ENCODE measurements at places on chromosomes 5 and 9.

DNA sequence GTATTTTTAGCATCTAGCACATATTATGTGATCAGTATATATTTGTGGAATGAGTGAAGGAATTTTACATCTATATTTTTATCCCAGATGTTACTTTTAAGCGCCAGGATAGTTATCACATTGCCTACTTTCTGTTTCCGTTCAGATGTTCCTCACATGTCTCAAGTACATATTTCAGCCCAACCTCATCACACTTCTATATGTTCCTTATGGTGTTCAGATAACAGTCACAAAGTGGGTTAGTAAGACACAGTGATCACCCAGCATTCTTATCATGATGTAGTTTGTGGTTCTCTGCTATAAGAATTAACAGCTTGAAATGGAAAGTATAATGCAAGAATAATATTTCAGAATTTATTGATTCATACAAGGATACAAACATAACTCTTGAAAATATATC is 170.0 kb upstream of the RASA1 start:
- no peaks in the 10 kb centered on the region for H3K4me1 ChIP-seq
- H3K4me3 ChIP-seq, result no peak overlapping the region
- no peak for DNase-seq
- no peak overlapping the region for H3K27ac ChIP-seq
- H3K27me3 ChIP-seq, result no peaks in the 10 kb centered on the region
- H3K36me3 ChIP-seq, result no peaks in the 10 kb centered on the region

GRCh38 chr5:179147991-179148702 is 88.0 kb downstream of the ZNF354C start:
- no peaks in the 10 kb centered on the region for H3K27me3 ChIP-seq
- H3K4me1 ChIP-seq, result peaks cover 17% of the 10 kb centered on the region
- DNase-seq, result no peak
- no peak overlapping the region for H3K27ac ChIP-seq
- H3K4me3 ChIP-seq, result no peak overlapping the region

GRCh38 chr9:130579738-130580463 is 524 bp downstream of the FUBP3 start:
- DNase-seq, result no peak
- peaks cover 29% of the 10 kb centered on the region for H3K4me1 ChIP-seq
- H3K36me3 ChIP-seq, result peaks cover 16% of the 10 kb centered on the region
- peak overlapping the region; percentile 97 for H3K4me3 ChIP-seq
- no peaks in the 10 kb centered on the region for H3K27me3 ChIP-seq
- H3K27ac ChIP-seq, result peak overlapping the region; percentile 68

GRCh38 chr5:136198453-136198852 is 5.5 kb upstream of the SMIM32 start:
- H3K4me1 ChIP-seq, result no peaks in the 10 kb centered on the region
- no peak for DNase-seq
- peaks cover 11% of the 10 kb centered on the region for H3K27me3 ChIP-seq
- no peak overlapping the region for H3K27ac ChIP-seq
- H3K4me3 ChIP-seq, result no peak overlapping the region
- no peaks in the 10 kb centered on the region for H3K36me3 ChIP-seq

- H3K4me3 ChIP-seq, result peak overlapping the region; percentile 63
- peaks cover 40% of the 10 kb centered on the region for H3K4me1 ChIP-seq
- H3K36me3 ChIP-seq, result peaks cover 16% of the 10 kb centered on the region
- DNase-seq, result peak; percentile 26
- H3K27ac ChIP-seq, result peak overlapping the region; percentile 99
- no peaks in the 10 kb centered on the region for H3K27me3 ChIP-seq
Measured at GRCh38 chr5:134873494-134873893, 677 bp upstream of the TXNDC15 start.

- no peaks in the 10 kb centered on the region for H3K27me3 ChIP-seq
- peaks cover 7% of the 10 kb centered on the region for H3K4me1 ChIP-seq
- no peak overlapping the region for H3K4me3 ChIP-seq
- no peak overlapping the region for H3K27ac ChIP-seq
- no peak for DNase-seq
- no peaks in the 10 kb centered on the region for H3K36me3 ChIP-seq
Measured at GRCh38 chr5:168382421-168382820, 91.0 kb downstream of the WWC1 start.

- H3K4me3 ChIP-seq, result no peak overlapping the region
- no peak for DNase-seq
- no peak overlapping the region for H3K27ac ChIP-seq
- no peaks in the 10 kb centered on the region for H3K27me3 ChIP-seq
- H3K4me1 ChIP-seq, result no peaks in the 10 kb centered on the region
Measured at GRCh38 chr5:149849966-149850910, 94.4 kb downstream of the PDE6A start.

DNA sequence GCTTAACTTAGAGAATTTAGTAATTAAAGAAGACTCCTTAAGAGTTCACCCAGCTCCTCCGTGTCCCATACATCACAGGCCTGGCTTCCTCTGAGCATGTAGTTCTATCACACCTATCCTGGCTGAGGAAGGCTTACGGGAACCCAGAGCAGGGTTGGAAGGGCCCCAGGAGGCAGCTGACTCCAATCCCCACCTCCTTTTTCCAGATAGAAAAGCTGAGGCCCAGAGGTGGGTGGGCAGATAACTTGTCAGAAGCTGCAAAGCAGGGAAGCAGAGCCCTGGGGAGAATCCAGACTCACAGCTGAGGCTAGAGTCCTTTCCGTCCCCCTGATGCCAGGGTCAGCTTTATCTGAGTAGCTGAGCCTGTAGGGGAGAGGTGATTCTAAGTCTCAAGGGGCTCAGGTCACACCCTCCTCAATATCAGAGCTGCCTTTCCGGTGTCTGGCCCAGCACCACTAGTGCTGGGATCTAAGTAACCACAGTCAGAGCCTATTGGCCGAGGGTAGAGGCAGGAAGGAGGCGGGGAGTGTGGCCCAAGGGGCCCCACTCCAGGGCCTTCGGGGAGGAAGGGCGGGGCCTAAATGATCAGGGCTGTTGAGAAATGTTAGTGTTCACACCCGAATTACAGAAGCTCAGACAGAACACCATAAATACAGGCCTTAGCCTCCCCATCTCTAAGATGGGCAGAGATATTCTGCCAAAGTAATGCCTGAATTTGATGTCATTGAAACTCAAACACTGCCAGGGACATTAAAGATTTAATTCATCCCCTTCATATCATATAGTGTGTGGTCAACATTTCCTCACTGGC is 9.9 kb downstream of the CCDC69 start:
- H3K27me3 ChIP-seq, result no peaks in the 10 kb centered on the region
- H3K36me3 ChIP-seq, result peaks cover 62% of the 10 kb centered on the region
- peak overlapping the region; percentile 85 for H3K4me3 ChIP-seq
- DNase-seq, result peak; percentile 97
- peak overlapping the region; percentile 100 for H3K27ac ChIP-seq
- H3K4me1 ChIP-seq, result peaks cover 77% of the 10 kb centered on the region

GRCh38 chr5:140322751-140323731 is 20.1 kb upstream of the PFDN1 start:
- no peaks in the 10 kb centered on the region for H3K36me3 ChIP-seq
- no peak for DNase-seq
- H3K4me3 ChIP-seq, result no peak overlapping the region
- no peak overlapping the region for H3K27ac ChIP-seq

DNA sequence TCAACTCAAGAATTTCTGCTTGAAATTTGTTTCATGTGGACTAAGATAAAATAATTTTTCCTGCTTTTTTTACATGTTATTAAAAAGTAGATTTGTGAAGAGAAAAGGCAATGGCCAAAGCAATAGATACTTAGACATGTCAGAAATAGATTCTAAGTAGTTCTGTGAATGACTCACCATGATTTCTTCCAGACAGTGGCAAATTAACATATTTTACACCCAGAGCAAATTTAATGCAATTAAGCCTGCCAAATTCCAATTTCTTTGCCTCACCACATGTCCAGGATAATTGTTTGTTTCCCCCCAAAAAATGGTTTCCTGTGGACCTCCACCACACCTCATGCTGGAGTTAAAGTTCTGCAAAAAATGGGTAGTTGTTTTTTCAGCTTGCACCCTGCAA is 651.4 kb downstream of the CETN3 start:
- H3K36me3 ChIP-seq, result no peaks in the 10 kb centered on the region
- no peaks in the 10 kb centered on the region for H3K4me1 ChIP-seq
- H3K27me3 ChIP-seq, result no peaks in the 10 kb centered on the region
- DNase-seq, result no peak
- H3K27ac ChIP-seq, result no peak overlapping the region

DNA sequence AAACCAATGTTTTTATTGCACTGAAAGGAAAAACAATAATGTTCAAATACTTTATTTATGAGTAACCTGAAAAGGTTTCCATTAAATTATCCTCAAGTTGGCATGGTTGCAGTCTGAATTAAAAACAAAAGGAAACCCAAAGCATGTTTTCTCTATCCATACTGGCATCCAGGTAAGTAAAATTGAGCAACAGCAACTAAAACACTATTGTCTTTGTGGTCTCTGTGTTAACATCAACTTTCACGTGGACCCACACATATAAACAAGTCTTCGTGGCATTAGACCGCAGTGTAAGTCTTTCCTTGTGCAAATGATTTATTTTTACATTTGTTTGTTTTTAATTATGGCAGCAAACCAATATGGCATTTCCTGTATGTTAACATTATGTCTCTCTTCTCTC is 757.6 kb downstream of the SEMA5A start:
- no peaks in the 10 kb centered on the region for H3K27me3 ChIP-seq
- no peak overlapping the region for H3K4me3 ChIP-seq
- H3K27ac ChIP-seq, result no peak overlapping the region
- no peak for DNase-seq
- no peaks in the 10 kb centered on the region for H3K36me3 ChIP-seq

DNA sequence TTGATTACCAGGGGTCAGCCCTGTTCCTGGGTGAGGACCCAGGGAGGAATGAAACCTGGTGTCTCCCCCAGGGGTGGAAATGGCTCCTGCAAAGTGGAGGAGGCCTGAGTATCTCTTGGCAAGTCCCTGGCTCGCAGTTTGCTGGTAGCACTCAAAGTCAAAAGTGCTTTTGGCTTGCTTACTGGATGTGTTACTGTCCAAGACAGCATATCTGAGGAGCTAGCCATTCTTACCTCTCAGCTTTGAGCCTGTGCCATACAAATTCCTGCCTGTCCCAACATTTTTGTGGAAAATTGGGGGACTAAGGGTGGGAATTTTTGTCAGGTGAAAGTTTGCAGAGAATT is 9.9 kb downstream of the ZNF618 start:
- H3K27me3 ChIP-seq, result no peaks in the 10 kb centered on the region
- no peaks in the 10 kb centered on the region for H3K36me3 ChIP-seq
- 0 out of 2 replicates have a peak, but pooled peaks cover 3% of the 10 kb centered on the region for H3K4me1 ChIP-seq
- no peak for DNase-seq

- no peak overlapping the region for H3K27ac ChIP-seq
- peaks cover 41% of the 10 kb centered on the region for H3K4me1 ChIP-seq
- H3K4me3 ChIP-seq, result no peak overlapping the region
- H3K36me3 ChIP-seq, result no peaks in the 10 kb centered on the region
Measured at GRCh38 chr5:115844321-115844817, 2.6 kb downstream of the AP3S1 start.

DNA sequence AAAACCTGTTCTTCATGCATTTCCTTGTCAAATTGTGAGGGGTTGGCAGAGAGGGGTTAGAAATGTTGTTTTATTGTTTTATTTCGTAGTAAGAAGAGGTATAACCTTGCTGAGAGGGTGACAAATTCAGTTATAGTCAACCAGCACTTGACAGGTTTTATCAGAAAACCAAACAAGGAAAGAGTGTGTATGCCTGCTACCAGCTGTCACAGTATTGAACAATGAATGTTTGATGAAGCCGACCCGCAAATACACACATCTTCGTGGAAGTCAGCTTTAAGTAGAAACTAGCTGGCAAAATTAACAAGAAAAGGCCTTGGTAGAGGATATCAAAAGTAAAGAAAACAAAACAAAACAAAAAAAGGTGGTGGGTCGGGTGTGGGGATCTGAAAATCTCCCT is 214.6 kb upstream of the TLE4 start:
- H3K27me3 ChIP-seq, result no peaks in the 10 kb centered on the region
- DNase-seq, result no peak
- no peaks in the 10 kb centered on the region for H3K4me1 ChIP-seq

DNA sequence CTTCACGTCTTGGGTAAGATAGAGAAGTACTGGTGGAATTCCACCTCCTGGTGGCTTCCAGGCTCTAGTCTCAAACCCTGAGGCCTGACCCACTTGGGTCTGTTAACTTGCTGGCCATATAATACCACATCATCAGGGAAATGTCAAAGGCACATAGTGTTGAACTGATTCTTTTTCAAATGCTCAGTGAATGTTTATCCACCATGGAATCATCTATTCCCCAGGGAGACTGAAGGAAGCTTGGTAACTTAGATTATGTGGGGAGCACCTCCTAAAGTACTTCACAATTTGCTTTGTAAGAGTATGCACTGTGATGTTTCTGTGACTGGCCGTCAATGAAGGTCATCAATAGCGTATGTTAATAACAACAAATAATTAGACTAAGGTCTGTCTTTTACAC is 16.1 kb downstream of the MACROH2A1 start:
- peaks cover 86% of the 10 kb centered on the region for H3K4me1 ChIP-seq
- no peak overlapping the region for H3K27ac ChIP-seq
- no peaks in the 10 kb centered on the region for H3K27me3 ChIP-seq
- no peak overlapping the region for H3K4me3 ChIP-seq
- H3K36me3 ChIP-seq, result peaks cover 100% of the 10 kb centered on the region
- DNase-seq, result no peak

DNA sequence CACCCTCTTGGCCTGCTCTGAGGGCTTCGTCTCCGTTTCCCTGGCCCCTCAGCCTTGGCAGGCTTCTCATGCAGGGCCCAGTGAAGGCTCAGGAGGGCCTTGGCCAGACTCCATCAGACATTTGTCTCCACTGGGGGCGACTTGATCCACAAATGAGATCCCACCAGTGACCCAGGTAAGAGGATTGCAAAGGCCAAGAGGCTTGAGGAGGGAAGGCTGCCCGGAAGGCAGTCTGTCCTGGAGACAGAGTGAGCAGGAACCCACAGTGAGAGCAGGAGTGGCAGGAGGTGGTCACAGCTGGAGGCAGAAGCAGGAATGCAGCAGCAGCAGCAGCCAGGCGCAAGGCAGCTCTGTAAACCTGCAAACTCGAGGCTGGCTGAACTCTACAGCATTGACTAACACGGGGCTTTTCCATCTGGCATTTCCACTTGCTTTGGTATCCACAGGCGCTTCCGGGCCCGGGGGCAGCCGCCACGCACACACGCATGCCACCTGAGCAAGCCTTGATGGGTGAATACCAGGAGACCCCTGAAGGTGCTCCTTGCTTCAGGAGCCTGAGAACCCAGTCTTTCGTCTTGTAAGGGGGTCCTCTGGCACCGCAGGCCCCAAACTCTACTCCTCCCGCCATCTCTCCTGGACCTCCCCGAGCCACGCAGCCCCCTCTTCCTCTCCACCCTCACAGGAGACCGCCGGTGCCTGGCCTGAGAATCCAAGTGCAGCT is 14.7 kb downstream of the MGAT1 start:
- no peaks in the 10 kb centered on the region for H3K4me1 ChIP-seq
- DNase-seq, result no peak
- H3K27ac ChIP-seq, result no peak overlapping the region
- peaks cover 46% of the 10 kb centered on the region for H3K36me3 ChIP-seq

GRCh38 chr5:56856541-56857178 is 41.3 kb downstream of the MAP3K1 start:
- H3K27ac ChIP-seq, result no peak overlapping the region
- no peaks in the 10 kb centered on the region for H3K36me3 ChIP-seq
- H3K27me3 ChIP-seq, result no peaks in the 10 kb centered on the region
- no peak for DNase-seq
- no peak overlapping the region for H3K4me3 ChIP-seq

- no peak overlapping the region for H3K27ac ChIP-seq
- DNase-seq, result no peak
- H3K4me3 ChIP-seq, result no peak overlapping the region
- no peaks in the 10 kb centered on the region for H3K4me1 ChIP-seq
- no peaks in the 10 kb centered on the region for H3K27me3 ChIP-seq
- peaks cover 63% of the 10 kb centered on the region for H3K36me3 ChIP-seq
Measured at GRCh38 chr5:72290356-72291133, 29.5 kb downstream of the MRPS27 start.

- no peaks in the 10 kb centered on the region for H3K36me3 ChIP-seq
- H3K4me3 ChIP-seq, result no peak overlapping the region
- peaks cover 3% of the 10 kb centered on the region for H3K27me3 ChIP-seq
- no peaks in the 10 kb centered on the region for H3K4me1 ChIP-seq
Measured at GRCh38 chr5:112355058-112355685, 63.9 kb downstream of the EPB41L4A start.

All from DND-41 (cell line).